Activated T-cell treated with anti-CD3 and anti-CD28 coated beads, Interleukin-2, amount 50 U/mL, for 1 hour (primary cell): ENCODE measurements at places on chromosomes 1 and 21.

GRCh38 chr1:228400692-228401454, 5.8 kb downstream of the TRIM11 start:
- DNase-seq = no peak

GRCh38 chr1:54695764-54696163, 19.9 kb upstream of the TTC4 start:
- DNase-seq = no peak

DNA sequence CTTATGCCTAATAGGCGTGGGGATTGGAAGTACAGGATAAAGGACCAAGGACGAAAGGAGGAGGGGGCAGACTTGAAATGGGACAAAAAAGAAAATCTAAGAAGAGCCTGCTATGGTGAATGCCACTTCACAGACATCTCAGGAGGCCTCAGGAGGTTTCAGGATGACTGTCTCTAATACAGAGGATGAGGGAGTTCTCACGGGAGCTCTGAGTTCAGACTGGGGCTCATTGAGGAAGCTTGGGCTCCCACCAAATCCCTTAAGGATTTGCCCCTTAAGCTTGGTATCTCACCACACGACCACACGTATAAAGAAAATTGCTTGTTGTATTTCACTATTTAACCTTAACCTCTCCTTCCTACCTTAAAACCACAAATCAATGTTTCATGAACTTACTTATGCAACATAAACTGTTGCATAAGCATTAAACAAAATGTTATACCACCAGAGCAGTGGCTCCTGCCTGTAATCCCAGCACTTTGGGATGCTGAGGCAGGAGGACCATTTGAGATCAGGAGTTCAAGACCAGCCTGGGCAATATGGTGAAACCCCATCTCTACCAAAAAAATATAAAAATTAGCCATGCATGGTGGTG, 12.4 kb downstream of the SLC30A1 start:
- DNase-seq = no peak

DNA sequence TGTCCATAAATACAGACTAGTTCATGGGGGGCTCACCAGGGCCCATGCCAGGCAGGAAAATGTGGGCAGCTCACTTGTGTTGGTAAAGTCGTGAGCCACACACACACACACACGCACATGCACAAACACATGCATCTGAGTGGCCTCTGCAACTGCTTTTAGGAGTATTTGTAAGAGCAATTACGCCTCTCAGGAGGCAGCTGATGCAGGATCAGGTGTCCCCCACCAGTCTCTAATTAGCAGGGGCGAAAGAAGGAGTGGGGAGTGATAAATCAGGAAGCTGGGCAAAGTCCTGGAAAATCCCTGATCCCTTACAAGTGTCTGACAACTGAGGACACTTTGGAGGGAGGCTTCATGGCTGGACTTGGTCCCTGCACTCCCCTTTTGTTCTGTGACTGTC, 5.7 kb upstream of the IVL start:
- DNase-seq = no peak

DNA sequence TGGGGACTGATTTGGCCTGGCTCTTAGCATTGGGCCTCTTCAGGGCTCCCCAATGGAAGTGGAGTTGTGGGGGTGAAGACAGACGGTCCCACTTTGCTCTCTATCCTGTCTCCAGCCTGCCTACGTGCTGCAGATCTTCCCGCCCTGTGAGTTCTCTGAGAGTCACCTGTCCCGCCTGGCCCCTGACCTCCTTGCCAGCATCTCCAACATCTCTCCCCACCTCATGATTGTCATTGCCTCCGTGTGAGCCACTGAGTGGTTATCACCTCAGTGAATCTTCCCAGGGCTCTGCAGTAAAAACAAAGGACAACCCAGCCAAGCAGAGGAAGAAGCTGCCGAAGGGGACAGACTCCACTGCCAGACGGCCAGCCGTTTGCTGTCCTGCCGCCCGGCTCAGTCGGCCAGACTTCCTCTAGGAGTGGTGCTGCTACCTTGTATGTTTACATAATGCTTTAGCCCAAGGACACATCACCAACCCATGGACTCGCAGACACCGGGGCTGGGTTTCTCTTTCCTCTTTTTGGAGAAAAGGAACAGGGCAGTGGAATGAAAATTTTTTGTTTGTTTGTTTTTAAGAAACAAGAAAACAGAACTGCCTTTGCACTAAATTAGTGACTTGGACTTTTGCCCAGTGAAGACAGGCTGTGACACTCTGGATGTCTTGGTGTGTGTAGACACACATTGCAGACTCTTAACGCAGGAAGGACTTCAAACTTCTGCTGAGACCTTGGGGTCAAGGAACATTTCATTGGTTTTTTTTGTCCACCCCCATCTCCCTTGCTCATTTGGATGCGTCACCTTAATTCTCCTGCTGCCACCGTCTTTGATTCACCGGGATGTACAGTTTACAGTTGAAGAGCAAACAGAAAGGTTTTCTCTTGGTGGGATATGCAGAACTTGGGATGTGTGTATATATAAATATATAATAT, 36.5 kb downstream of the ZBTB17 start:
- no peak for DNase-seq

- peak; percentile 33 for DNase-seq
These were observed 8.1 kb upstream of the TMEM183A start for GRCh38 chr1:202998836-202999750.

DNA sequence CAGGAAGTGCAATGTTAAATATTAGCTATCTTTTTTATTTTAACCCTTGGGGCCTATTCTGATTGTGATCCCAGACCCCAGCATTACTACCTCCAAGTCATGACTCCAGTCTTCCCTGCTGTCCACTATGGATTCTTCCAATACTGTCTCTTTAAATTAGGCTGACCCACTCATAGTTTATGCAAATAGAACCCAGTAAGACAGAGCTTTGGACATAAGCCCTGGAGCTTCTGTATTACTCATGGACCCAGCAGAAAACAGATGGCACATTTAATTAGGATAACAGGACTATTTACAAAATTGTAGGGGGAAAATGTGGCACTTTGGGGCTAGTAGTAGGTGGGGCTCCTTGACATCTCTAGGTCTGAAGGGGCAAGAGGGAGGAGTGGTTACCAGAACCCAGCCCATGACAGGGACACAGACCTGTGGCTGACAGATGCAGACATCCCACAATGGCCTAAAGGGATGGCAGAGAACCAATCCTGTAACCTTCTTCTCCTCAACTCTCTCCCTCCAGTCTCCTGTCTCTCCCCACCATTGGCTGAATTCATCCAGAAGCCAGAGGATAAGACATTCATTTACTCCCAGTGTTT, 233.5 kb downstream of the OMA1 start:
- DNase-seq = no peak

GRCh38 chr21:15274701-15275485, 210.1 kb upstream of the NRIP1 start:
- no peak for DNase-seq

GRCh38 chr1:208977012-208977411, 606.5 kb upstream of the CAMK1G start:
- no peak for DNase-seq

DNA sequence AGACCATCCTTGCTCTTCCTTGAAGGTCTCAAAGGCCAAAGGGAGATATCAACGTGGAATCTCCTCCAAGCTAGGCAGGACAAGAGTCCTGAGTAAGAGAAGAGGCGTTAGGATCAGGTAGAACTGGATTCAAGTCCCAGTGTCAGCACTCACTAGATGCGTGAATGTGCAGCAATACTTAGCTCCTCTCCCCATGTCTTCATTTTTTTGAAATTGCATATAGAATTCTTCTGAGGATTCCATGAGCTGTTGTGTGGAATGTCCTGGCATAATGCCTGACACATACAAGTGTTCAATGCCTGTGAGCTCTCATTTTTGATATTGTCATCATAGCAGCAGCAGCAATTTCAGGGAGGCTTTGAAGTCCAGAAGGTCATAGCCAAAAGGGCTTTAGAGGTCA, 333.2 kb downstream of the KCNH1 start:
- no peak for DNase-seq

DNA sequence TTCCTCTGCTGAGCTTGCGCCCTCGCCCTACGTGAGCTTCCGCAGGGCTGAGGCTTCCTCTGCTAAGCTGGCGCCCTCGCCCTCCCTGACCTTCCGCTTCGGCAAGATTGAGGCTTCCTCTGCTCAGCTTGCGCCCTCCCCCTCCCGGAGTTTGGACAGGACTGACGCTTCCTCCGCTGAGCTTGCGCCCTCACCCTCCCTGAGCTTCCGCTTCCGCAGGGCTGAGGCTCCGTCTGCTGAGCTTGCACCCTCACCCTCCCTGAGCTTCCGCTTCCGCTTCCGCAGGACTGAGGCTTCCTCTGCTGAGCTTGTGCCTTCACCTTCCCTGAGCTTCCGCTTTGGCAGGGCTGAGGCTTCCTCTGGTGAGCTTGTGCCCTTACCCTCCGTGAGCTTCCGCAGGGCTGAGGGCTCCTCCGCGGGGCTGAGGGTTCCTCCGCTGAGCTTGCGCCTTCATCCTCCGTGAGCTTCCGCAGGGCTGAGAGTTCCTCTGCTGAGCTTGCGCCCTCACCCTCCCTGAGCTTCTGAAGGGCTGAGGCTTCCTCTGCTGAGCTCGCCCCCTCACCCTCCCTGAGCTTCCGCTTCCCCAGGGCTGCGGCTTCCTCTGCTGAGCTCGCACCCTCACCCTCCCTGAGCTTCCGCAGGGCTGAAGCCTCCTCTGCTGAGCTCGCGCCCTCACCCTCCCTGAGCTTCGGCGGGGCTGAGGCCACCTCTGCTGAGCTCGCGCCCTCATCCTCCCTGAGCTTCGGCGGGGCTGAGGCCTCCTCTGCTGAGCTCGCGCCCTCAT, 753.6 kb upstream of the TPTE start:
- no peak for DNase-seq

GRCh38 chr21:28541371-28542112, 451.1 kb downstream of the LTN1 start:
- no peak for DNase-seq

- no peak for DNase-seq
These were observed 17.7 kb downstream of the CLDN17 start for GRCh38 chr21:30148906-30149305.

GRCh38 chr1:25088946-25089345, 143.4 kb downstream of the SYF2 start:
- no peak for DNase-seq

DNA sequence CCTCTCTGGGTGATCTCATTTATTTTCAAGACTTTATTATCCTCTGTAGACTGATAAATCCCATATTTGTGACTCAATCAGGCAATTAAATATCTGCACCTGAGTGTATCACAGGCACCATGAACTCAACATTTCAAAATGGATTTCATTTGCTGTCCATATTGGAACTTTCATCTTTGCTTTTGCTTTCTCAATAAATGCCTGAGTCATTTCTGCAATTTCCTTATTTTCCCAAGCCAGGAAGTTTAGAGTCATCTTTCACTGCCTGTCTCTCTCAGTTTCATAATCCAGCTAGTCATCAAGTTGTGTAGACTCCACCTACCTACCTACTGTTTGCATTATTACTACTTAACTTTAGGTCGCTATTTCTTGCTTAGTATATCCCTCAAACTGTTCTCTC, 540.9 kb downstream of the LMO4 start:
- DNase-seq = no peak

DNA sequence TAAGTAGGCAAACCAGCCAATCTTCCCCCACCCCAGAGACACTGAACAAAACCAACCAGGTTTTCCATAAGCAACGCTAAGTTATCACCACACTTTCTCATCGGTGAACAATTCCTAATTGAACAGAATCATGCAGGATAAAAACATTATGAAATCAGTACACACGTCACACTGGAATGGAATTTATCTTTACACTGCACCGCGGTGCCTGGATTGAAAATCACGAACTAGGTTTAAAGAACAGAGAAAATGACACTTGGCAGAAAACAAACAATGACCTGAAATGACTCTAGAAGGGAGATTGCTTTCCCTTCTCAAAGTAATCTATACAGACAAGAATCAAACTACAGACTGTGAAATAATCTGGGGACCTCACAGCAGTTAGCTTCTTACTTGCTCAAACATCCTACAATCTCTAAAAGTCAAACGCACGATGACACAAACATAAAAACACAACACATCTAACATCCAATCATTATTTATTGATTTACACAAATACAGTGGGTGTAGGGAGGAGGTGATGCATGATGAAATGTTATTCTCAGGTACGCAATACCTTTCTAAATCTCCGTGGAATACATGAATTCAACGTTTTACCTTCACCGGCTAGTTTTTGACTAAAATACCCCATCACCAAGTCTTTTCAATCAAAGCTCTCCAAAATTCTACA, 1.9 kb downstream of the EIF4G3 start:
- DNase-seq = no peak

GRCh38 chr1:219109424-219110018, 64.2 kb upstream of the LYPLAL1 start:
- DNase-seq = no peak

DNA sequence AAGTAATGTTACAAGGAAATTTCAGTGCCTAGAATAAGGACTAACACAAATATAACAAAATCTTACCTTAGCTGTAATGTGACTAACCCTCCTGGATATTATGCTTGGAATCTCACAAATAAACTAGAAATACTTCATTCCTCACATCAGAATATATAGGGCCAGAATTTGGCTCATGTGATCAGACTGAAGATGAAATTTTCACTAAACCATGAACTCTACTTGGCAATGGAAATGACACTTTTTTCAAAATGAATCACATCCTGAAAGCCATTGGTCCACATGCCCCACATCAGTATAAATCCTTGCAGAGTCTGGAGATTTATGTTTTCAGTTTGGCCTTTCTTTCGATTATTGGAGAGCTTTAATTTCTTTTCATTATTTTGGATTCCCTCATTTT, 227.8 kb downstream of the NRIP1 start:
- DNase-seq = no peak

DNA sequence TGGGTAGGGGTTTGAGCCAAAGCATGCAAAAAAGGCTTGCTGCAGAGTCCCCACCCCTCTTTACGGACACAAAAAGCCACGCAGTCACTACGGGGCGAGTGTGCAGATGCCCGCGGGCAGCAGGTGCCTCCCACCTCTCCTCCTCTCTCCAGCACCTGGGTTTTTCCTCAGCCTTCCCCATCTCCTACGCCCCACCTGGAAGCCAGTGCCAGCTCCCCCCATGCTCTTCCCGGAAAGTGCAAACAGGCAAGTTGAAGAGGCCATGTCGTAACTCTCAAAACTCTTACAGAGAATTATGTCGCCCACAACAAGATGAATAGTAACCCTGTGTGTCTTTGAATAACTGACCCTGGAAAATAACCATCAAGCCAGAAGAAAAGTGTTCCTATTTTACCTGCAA, 82.5 kb downstream of the PDE9A start:
- no peak for DNase-seq

DNA sequence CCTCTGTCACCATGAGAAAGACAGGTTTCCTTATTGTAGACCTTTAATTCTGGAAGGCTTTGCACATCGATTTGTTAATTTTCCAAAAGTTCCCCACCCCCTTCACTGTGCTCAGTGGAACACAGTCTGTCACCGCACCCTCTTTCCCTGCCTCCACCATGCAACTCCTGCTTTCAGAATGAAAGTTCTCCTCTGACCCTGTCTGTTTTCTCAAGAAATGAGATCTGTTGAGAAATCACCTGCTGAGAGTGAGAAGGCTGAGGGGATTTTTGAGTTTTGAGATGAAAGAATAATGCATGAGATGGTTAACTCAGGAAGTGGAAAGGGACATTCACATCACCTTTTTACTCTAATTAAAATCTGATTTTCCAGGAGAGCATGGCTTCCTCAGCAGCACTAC, 99.6 kb downstream of the CYYR1 start:
- no peak for DNase-seq

GRCh38 chr1:34865981-34866761, 6.6 kb upstream of the SMIM12 start:
- DNase-seq = peak; percentile 98
